ENCODE measurements at places on chromosomes 3 and 15.
A peak's percentile ranks its signal among the peaks of the same experiment; 100 is the strongest.

DNA sequence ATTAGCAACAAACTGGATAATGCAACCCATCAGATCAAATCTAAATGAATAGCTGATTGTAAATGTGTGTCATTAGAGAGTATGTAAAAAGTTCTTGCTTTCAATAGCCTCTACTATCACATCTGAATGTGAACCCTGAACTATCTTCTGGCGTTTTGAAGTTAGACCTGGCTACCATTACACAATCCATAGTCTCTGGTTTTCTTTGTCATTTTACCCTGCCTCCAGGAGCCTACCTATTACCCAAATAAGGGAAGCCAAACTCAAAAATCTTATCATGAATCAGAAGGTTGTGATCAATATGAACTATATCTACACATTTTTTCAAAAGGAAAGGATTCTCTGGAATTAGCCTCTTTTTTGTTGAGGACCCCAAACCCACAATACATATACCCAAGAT, 31.8 kb downstream of the PCYT1A start:
- no peak for DNase-seq

- no peak for DNase-seq
Observed at GRCh38 chr15:74725225-74725774, at the start of gene CYP1A1. TSS of gene CYP1A1 (minus strand) at chr15:74725528. CDS start at chr15:74723097, 2,431 bp downstream.

DNA sequence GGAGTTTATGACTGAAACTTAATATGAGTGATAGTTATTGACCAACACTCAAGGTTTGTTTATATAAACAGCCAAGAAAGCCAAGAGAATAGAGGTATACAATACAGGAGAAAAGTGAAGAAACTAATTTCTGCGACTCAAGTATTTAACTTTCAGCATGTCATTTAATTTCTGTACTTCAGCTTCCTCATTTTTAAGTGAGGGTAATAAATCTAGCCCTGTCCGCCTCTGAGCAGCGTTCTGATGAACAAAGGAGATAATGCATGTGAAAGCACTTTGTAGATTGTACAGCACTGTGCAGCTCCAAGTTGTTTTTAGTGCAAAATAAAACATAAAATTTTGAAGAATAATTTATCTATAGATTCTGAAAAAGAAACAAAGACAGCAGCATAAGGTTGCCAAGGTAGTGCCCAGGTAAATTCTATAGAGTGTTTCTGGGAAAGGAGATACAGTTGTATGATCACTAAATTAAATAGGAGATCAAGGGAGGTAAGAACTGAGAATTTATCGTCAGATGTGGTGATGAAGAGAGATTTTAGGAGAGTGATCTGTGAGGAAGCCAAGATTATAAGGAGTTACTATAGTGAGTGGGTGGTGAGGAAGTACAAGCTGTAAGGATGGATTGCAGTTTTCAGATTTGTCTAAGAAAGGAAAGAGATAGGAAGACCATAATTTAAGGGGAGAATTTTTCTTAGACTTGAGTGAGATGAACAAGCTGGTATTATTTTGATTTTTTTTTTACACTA, 71.3 kb downstream of the RASA2 start:
- no peak for DNase-seq

- DNase-seq = no peak
Observed at GRCh38 chr3:57729334-57730045, 26.6 kb upstream of the SLMAP start.

DNA sequence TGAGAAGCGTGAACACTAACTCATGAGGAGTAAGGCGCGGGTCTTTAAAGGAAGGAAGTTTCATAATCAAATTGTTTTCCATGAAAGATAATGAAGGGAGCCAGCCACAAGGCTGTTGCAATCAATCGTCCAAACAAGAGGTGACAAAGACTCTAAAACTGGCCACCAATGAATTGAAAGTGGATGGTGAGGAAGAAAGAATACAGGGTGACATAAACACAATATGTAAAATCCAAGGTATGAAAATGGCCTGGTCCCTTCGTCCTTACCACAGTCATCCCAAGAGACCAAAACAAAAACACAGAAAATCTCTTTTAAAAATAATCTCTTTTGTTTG, 12.0 kb downstream of the CD86 start:
- DNase-seq = no peak

DNA sequence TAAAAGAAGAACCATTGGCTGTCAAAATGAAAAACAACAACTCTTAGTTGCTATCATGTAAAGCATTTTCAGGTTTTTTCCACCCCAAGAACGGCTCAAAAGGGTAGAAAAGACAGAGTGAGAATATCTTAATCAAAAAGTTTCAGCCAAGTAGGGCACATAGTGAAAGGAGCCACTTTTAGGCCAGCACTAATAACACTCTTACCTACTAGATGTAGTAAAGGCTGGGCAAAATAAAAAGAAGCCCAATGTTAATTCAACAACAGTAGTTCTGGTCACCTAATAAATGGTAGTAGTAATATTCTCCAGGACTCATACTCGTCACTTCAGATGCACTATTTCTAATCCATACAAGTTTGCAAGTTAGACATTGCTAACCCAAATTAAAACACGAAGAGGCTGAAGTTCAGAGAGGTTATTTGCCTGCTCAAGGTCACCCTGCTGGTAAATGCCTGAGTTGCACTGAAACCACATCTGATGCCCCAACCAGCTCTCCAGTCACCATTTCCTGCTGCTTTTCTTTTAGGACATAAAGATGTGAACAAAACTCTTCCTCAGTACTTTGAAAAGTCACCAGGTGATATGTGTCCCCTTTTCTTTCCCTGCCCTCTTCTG, 7.5 kb downstream of the GOLIM4 start:
- no peak for DNase-seq

DNA sequence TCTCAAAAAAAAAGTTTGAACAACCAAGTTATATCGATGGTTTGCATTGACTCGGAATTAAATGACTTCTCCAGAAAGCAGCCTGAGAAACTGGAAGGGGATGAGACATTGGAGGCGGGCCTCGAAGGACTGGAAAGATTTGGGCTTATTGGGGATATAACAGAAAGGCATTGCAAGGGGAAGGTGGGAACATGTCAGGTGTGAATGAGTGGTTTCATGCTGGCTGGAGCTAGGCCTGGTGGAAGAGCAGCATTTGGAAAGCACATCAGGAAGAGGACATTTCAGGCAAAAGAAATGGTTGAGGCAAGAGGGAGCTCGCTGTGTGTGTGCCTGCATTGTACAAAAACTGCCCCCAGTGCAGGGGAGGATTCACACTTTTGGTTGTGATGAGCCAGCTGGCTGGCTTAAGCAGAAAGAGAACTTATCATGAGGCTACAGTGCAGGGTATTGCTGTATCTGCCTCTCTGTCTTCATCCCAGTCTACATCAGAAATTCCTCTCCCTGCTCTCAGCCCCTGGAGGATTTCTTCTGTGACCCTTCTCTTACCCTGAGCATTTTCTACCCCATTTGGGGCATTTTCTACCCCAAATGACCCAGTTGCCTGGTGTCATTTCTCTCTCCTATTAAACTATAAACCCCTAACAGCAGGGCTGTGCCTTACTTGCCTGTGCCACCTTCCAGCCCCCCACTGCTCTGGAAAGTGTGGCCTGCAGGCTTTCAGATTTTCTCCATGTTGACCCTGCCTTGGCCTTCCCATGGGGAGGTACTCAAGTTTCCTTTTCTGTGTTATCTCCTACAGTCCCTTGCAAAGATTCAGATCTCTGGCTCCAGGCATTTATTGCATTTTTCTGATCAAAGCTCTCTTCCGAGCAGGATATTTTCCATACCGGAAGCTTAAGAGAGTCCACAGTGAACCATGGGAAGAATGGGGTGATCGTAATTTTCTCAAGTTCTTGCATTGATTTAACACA, 64.4 kb upstream of the FLNB start:
- no peak for DNase-seq

DNA sequence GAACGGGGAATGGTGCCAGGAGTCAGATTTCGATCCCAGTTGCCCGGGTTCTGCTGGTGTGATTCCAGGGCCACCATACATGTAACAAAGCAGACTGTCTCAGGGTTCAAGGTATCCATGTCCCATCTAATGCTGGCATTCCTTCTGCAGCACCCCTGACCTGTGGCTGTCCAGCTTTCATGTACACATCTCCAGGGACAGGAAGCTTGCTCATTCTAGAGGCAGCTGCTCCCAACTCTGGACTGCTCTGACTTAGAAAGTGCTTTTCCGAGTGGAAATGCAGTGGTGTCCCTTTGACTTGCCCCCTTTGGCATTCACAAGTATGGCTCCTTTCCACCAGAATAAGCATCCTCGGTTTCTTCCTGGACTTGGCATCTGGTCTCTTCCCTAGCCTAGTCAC, 30.9 kb downstream of the PML start:
- DNase-seq = no peak

- DNase-seq = no peak
Observed at GRCh38 chr15:81296673-81297072, 27.3 kb downstream of the STARD5 start.

DNA sequence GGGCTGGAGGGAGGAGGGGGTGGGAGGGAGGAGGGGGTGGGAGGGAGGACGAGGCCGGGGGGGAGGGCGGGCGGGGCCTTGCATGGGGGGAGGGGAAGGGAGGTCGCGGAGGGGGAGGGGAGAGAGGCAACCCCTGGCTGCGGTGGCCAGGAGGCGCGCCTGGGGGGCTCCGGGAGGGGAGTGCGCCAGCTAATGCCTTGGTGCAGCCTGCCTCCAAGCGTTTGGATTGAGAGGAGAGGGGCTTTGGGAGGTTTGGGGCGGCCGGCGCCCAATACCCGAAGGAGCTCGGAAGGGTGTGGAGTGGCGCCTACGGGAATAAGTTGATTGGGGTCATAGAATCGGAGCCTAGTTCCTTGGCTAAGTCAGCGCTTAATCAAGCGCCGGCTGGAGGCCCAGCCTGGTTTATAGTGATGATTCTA, 557 bp downstream of the TFG start:
- DNase-seq = no peak

GRCh38 chr3:27715863-27716262, 6.3 kb downstream of the EOMES start:
- DNase-seq = no peak

GRCh38 chr3:112314649-112315048, 18.3 kb upstream of the CD200 start:
- no peak for DNase-seq

- DNase-seq = no peak
Observed at GRCh38 chr3:77160931-77161497, 121.1 kb downstream of the ROBO2 start.

- peak; percentile 10 for DNase-seq
Observed at GRCh38 chr15:71386448-71387236, 271.4 kb downstream of the THSD4 start.

- no peak for DNase-seq
Observed at GRCh38 chr15:27768732-27769475, 330.2 kb downstream of the OCA2 start.

DNA sequence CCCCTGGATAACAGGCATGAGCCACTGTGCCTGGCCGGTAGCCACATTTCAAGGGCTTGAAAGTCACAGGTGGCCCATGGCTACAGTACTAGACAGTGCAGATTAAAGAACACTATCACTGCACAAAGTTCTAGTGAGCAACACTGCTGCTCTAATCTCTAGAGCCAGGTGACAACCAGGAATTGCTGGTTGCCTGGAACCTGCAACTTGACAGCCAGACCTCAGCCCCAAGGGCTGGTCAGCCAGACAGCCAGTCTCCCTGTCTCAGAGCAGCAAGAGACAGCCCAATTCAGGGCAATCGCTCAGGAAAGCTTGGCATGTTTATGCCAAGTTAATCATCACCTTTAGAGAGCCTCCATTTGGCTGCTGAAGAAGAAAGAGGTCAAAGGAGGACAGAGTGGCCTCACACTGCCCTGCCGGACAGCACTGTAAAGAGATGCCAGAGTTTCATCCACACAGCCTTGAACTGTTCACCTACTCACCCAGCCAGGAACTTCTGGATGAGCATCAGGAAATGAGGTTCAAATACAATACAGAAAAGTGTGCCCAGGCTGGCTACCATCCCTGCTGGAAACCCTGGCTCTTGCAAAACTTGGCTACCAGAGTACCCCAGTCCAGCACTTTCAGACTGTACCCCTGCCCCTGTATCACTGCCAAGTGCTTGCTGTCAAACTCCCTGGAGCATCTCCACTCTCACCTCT, 6.0 kb downstream of the CCDC12 start:
- no peak for DNase-seq

DNA sequence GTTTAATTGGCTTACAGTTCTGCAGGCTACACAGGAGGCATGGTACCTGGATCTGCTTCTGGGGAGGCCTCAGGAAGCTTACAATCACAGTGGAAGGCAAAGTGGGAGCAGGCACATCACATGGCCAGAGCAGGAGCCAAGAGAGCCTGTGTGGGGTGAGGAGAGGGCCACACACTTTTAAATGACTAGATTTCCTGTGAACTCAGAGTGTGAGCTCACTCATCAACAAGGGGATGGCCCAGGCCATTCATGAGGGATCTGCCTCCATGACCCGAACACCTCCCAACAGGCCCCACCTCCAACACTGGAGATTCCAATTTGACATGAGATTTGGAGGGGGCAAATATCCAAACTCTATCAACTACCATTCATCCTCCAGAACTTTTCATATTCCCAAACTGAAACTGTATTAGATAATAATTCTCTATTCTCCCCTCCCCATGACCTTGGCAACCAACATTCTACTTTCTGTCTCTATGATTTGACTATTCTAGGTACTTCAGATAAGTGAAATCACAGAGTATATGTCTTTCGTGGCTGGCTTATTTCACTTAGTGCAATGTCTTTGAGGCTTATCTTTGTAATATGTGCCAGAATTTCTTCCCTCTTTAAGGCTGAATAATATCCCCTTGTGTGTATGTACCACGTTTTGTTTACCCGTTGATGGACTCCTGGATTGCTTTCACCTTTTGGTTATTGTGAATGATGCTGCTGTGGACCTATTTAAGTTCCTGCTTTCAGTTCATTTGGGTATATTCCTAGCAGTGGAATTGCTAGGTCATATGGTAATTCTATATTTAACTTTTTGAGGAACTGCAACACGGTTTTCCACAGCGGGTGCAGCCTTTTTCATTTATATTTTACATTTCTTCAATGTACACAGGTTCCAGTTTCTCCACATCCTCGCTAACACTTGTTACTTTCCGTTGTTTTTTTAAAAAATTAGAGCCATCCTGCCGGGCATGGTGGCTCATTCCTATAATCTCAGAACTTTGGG, 43.8 kb downstream of the TKT start:
- no peak for DNase-seq

GRCh38 chr3:134103470-134103869, 73.7 kb upstream of the SLCO2A1 start:
- DNase-seq = no peak

- DNase-seq = no peak
Observed at GRCh38 chr3:28745916-28746617, 397.4 kb upstream of the AZI2 start.

DNA sequence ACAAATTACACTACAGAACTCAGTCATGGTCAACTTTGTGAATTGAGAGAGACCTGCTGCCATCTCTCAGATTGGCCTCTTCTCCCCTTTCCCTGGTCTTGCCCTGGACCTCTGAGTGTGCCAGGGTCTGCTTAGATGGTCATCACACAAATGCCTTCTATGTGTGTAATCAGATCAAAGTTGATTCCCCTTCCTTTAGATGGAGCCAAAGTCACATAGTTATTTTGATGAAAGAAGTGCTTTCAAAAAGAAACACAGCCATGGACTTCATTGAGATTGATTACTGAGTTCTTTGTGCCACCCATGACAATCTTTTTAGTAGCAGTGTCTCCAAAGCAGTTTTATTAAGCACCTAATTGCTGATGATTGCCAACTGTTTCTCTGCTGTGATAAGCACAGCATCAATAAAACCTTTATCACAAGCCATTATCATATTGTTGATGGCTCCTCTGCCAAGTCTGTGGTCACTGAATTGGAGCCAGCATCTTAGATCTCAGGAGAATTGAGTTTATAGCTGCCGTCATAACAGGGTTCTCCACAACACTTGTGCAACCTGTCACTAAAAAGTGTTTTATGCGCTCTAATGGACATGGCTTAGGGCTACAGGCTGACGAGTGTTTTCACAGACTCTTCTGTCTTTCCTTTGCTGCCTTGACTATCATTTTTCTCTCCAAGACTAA, 149.7 kb upstream of the NUDT16 start:
- DNase-seq = no peak

- no peak for DNase-seq
Observed at GRCh38 chr15:41423979-41424659, 7.2 kb downstream of the RTF1 start.
